ENCODE measurements at places on chromosomes 7 and 10.

- DNase-seq = no peak
Measured at GRCh38 chr7:44372560-44373417, 47.4 kb upstream of the CAMK2B start.

- no peak for DNase-seq
Measured at GRCh38 chr10:112738606-112739591, 211.1 kb upstream of the TCF7L2 start.

DNA sequence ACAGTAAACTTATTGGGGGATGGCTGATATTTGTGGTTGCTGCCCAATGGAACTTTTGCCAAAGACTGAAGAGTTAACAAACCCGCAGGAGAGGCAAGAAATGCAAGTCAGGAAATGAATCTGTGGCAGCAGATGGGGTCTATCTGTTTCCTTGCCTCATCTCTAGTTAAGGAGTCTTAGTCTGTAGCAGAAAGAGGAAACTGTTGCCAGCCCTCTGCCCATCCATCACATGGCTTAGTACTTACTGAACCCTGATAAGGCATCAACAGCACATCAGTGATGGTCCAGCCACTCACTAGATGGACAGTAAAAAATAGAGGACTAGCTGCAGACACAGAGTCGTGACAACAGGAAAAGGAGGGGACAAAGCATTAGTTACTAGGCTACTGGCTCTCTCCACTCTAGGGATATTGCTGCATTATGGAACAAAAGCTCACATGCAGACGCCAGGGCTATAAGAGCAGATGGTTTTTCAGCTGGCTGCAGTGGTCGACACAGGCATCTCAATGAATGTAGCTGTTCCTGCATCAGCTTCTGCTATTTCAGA lies 614.7 kb downstream of the PARD3 start:
- DNase-seq = peak; percentile 25

GRCh38 chr7:80832006-80832405 lies 86.8 kb downstream of the SEMA3C start:
- DNase-seq = no peak

GRCh38 chr7:41873741-41874140 lies 170.9 kb upstream of the INHBA start:
- no peak for DNase-seq

- DNase-seq = no peak
Measured at GRCh38 chr7:12549106-12549505, 21.4 kb upstream of the SCIN start.

- peak; percentile 46 for DNase-seq
Measured at GRCh38 chr10:91006001-91006751, 85.3 kb upstream of the ANKRD1 start.

DNA sequence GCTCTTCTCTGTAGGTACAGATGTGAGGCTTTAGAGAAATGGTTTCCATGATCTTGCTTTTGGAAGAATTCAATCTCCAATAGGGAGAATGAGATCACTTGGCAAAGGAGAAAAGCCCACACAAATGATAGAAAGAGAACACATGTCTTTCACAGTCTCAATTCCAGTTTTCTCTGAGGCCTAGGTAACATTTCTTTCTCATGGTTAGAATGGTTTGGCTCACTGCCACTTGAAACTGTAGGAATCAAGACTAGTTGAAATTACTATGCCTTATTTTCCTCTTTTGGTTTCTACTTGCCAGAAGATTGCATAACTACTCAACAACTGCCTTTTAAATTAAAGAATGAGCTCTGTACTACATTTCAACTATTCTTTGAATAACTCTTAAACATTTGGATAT lies 276.5 kb upstream of the TEX47 start:
- DNase-seq = no peak

- DNase-seq = peak; percentile 31
Measured at GRCh38 chr7:36441344-36442022, 51.8 kb downstream of the ANLN start.

DNA sequence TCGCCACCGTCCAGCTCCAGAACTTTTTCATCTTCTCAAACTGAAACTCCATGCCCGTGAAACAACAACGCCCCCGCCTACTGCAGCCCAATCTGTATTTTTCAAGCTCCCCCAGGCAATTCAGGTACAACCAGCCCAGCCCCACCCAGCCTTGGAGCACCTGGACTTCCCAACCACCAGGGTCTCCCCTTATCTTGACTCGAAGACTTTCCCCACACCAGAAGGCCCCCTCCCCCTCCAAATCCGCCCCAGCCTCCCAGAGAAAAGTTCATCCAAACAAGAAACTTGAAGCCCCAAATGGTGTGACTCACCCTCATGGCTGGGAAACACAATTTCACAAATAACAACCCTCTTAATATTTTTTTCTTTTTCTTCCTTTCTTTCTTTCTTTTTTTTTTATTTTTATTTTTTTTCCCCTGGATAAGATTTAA lies 10.6 kb downstream of the ZCCHC24 start:
- DNase-seq = no peak

GRCh38 chr7:41925946-41926345 lies 223.1 kb upstream of the INHBA start:
- DNase-seq = no peak

DNA sequence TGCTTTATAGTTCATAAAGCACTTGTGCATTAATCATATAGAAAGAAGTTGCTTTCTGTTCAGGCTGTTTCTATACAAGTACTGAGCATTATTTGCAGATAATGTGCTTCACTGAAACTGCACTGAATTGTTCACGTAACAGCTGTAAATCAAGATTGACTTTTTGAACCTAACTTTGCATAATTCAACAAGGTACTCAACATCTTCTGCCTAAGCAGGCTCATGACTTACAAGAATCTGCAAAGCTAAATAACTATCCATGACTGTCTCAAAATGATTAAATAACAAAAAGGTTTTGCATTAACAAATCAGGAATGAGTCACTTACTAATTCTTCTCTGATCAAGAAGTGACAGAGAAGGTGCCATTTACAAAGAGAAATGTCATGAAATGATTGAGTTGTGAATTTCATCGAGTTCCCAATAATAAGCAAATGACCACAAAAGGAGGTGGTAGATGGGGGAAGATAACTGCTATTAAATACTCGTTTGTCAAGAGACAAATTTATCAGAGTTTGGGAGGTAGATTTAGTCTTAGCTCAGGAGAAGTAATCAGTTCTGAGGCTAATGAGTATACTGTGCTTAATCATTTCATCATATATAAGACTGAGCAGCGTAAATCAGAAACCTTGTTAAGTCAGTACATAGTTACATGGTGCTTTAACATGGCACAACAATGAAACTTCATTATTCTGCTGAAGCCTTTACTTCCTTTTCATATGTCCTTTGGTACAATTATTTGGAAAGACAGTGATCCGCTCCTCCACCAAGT lies 161.3 kb upstream of the LRRN3 start:
- DNase-seq = no peak

DNA sequence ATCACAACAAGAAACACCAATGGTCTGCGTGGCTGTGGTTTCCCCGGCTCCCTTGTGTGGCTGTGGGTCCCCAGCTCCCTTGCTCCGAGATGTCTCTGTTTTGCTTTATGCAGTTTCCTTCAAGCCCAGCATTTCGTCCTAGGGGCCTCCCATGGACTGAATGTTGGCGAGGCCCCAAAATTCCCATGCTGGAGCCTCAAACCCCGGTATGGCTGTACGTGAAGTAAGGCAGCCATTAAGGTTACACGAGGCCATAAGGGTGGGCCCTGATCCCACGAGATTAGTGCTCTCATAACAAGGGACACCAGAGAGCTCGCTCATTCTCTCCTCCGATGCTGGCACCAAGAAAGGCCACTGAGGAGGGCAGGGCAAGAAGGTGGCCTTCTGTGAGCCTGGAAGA lies 44.6 kb downstream of the INSIG1 start:
- DNase-seq = no peak

- DNase-seq = no peak
Measured at GRCh38 chr7:96591159-96591899, 118.3 kb downstream of the SEM1 start.

DNA sequence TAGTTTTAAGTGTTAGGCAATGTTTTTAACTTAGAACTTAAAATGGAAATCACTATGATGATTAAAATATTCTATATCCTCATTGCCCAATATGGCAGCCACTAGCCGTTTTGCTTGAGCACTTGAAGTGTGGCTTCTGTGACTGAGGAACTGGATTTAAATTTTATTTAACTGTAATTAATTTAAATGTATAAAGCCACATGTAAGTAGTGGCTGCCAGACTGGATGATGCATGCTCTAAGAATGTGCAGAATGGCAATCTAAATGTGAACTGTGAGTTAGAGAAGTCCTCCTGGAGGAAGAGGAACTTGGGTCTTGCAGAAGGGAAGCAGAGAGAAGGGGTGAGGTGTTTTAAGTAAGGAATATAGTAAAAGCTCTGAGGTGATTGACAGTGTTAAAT lies 451.4 kb downstream of the SUGCT start:
- no peak for DNase-seq

DNA sequence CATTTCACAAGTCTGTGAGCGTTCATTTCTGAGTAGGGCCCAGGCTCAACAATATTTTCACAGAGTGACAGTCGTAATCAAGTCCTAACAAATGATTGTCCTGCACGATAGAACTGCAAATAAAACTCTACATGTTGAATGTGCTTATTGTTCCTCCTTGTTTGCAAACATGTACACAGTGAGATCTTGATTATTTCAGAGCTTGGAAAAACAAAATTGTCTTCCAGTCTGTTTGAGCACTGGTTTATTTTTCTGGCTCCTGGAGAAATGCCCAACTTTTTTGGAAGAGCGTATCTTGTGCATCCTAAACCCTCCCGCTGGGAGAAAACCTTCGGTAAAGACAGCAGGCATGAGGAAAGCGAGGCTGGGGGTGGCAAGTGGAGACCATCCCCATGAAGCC lies 91.1 kb downstream of the TEX36 start:
- DNase-seq = no peak

DNA sequence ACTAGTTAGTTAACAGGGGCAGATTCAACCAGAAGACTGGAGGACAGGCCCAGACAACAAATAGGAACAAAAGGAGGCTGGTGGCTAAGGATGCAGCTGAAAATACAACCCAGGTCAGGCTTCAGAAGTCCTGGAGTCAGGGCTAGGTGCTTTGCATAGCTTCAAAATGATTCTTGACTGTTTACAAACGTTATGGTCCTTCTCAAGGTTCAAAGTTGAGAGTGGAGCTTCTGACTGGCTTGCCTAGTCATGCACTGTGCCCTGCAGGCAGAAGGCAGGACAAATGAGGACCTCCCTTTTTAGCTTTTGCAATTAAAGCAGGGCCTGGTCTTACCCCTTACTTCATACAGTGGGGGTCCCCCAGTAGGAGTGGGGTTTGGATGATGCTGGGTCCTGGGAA lies 4.4 kb upstream of the CDH23 start:
- no peak for DNase-seq

DNA sequence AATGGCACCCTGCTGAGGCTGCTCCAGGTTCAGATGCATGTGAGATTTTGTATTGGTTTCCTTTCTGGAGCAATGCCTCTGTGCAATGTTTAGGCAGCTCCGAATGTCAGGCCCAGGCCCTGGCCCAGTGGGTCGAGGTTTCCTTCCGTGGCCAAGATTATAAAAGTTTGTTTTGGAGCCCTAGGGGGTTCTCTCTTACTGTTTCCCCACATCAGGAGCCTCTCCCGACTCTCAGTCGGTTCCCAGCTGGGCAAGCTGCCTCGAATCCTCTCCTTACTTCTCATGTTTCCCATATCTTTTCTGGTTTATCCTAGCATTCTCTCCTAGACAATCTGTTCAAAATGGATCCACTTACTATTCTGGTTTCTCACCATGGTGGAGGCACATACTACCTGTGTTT lies 11.0 kb downstream of the TMEM140 start:
- DNase-seq = no peak

Data from NCI-H1694 (cell line).